ENCODE measurements at places on chromosomes 6 and 20.

DNA sequence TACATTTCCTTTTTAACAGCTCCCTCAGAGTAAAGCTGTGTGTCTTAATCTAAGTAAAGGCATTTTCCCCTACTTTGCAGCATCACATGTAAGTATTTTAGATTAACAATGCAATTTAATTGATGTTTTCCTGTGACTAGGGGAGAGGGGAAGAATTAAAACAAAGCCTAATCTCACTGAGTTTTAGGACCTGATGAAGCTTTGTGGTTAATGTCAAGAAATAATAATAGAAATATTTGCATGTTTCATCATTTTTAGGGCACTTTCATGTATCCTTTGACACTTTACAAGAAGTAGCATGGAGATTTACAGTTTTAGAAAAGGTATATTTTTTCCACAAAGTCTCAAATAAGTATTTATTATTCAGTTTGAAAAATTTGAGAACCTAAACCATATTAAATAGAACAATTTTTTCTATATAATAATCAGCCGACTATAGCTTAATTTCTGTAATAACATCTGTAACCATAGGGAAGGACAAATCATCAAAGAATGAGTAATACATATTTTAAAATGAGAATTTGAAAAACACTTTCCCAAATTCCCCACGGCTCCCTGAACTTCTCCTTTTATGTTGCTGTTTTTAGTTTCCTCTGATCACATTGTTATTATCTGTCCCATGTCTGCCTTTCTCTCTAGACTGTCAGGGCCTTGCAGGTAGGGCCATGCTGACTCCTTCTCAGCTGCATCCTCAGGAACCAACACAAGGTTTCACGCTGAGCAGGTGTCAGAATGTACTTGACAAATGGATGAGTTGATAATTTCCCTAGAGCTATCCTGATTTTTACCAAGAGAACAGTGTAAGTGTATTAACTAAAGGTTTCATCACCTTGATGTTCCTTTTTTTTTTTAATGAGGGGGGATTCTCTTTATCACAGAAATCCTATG is 338.1 kb downstream of the SYNE1 start:
- no peak for DNase-seq

DNA sequence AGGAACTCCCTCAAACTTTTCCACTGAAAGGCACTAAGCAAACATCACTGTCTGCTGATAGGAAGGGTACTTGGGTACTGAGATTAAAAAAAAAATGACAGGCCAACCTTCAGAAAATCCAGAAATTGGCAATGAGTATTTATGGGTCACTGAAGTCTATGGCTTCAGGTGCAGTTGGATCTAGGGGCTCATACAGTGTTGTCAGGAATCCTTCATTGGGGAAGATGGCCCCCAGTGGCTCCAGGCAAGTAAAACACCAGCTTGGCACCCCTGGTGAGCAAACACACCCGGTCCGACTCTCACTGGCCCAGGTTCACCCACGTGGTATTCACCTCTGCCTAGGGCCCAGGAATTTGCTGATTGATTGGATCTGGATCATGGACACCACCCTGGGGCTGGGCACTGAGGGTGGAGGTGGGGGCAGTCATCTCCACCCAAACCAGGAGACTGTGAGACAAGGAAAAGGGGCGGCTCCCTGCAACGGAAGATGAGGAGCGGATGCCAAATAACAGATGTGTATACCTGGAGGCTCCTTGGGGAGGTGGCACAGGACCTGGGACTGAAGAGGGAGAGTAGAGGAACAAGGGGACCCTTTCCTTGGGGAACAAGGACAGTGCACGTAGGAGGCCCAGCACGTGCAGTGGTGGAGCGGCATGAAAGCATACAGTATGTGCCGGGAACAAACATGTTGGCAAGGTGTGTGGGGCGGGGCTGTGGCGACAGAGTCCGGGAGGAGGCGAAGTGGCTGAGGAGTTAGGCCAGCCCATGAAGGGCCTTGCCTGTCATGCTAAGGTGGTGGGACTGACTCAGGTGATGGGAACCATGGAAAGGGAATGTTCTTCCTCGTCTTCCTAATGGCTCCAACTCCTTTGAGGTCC is 4.7 kb downstream of the SLC2A10 start:
- DNase-seq, result no peak

DNA sequence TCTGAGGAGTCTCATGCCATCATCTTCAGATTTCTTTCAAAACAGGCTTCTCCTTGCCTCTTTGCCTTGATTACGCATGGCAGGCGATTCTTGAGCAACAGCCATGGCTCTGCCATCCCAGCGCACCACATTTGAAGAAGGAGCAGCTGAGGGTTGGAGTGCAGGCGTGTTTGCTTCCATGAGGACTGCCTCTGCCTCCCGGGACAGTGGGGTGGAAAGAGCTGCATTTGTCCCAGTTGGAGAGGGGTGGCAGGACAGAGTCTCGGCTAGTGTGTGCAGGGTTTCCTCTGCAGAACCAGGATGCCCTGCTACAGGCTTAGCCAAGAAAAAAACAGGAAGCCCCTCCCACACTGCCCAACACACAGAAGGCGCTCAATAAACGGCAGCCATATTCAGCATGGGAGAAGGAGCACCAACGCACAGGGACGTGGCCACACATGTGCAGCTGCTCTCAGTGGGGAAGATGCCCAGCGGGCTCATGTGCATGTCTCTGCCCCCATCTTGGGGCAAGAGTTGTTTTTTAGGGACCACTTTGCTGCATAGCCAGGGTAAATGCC is 36.6 kb downstream of the IRF4 start:
- DNase-seq, result no peak

GRCh38 chr6:147648916-147649315 is 140.4 kb downstream of the SAMD5 start:
- no peak for DNase-seq

DNA sequence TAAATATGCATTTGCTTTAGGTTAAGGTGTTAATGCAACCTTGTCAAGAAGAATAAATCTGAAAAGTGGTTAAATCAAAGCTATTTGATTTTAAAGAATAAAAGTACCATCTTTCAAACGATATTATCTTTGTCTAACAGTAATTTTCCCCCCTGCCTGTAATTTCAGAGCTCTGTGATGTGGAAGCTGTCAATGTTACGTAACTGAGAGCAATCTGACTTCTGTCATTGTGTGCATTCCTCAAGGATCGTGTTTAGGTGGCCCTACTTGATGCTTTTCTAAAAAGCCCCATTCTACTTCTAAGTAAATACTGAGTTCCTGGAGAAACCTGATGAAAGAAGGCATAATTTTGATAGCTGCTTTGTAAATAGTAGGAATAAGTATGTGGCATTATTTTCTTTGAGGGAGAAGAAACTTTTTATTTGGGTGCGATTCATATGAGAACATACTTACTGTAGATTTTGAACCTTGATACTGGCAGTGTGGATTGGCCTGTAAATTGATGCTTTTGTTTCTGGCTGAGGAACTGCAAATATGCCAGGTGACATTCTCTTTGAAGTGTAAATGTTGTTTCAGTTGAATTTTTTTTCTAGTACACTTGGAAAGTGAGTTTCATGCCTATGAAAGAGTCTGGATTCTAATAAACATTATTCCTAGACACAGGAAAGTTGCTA is 529.6 kb upstream of the FLRT3 start:
- DNase-seq, result no peak

- DNase-seq, result no peak
Observed at GRCh38 chr6:84280030-84280429, 52.6 kb upstream of the CEP162 start.

- no peak for DNase-seq
Observed at GRCh38 chr6:30640481-30640880, 6.5 kb upstream of the C6orf136 start.

- no peak for DNase-seq
Observed at GRCh38 chr6:16095180-16095579, 33.7 kb upstream of the MYLIP start.

- DNase-seq, result no peak
Observed at GRCh38 chr6:34852406-34853085, 35.3 kb downstream of the TAF11 start.

DNA sequence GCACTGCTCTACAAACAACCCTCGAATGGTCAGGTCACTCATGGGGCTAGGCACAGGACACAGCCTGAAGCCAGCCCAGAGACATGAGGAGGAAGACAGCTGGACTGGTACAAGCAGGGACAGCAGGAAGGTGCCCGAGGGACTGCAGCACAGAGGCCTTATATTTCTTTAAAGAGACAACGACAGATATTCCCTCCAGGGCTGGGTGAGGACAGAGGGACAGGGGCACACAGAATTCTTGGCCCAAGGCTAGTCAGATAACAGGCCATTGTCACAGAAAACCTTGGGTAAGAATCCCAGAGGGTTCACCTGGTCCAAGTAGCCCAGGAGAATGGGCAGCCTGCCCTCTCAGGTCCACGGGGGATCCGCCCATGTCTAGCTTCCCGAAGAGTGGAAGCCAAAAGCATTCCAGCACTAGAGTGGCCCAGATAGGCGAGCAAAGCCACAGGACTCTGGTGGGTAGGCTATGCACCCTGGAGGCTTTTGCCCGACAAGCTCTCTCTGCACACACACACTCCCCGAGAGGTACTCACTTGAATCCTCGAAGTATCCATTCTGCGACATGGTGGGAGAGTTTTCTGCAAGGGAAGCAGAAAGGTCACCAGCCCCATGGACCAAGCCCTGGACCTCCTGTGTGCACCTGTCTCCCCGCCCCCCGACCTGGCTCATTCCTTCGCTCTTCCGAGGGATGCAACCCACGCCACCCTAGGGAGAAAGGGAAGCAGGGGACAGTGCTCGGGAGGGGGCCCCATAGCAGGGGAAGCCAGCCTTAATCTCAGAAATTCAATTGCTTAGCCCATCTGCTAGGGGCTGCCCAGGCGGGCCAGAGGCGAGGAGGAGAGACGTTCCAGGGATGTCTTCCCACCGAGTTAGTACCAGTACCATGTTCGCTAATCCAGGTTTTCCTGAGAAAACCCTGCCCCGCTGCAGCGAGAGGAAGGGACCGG is 1.7 kb downstream of the SLC4A11 start:
- DNase-seq, result no peak

GRCh38 chr6:52579006-52579660 is 2.3 kb upstream of the TRAM2 start:
- no peak for DNase-seq

All from activated T-cell treated with anti-CD3 and anti-CD28 coated beads for 48 hours (primary cell).